Activated T-helper 1 cell treated with Interleukin-2 at 50 U/mL for 16 hours (primary cell): ENCODE measurements at places on chromosomes 12 and 14.

- no peak for DNase-seq
Observed at GRCh38 chr12:108633081-108633533, 587 bp downstream of the SELPLG start.

DNA sequence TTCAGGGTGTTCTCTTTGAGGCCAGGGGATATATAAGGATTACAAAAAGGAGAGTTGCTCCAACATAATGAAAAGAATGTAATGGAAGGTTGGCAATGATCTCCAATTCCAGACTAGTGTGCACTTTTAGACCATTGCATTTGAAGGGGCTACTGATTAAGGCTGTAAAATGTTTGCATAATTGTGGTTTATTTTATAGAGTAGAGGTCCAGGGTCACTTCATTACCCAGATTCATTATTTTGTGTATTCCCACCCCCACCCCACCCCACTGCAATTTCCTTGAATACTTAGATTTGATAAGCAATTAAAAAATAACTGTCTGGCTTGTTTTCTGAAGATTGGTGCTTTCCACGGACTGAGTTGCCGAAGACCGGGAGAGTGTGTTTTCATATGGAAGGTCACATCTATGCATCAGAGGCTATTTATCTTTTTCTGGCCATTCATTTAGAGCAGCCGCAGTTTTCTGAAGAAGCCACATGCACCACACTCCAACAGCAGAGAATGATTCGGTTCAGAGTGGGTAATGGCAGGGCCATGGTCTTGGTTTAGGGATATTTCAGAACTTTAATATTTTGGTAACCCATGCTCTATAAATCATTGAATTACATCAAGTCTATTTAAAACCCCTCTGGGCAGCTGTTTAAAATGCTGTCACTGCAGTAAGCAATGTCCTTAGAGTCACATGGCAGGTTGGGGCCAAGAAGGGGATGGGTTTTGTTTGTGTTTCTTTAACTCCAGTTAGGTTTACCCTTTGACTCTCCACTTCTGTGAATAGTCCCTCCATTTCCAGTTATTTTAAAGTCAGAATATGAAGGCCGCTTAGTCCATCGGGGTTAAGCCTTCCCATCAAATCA is 94.6 kb downstream of the TMEM30B start:
- no peak for DNase-seq

DNA sequence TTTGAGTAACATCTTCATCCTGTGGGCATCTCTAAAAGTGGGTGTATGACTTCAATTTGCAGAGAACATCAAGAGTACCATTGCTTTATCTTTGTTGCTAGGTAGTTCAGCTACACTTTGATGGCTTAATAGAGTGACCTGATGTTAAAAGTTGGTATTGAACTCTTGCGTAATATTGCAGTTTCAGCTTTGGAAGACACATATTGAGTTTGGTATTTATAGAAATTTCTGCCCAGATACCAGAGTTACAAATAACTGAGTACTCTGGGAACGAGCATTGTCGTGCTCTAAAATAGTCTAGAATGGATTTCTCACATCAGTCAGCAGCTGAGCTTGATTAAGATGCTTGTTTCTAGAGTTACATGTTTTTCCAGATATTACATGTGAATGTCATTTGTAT is 24.8 kb upstream of the AKAP5 start:
- no peak for DNase-seq

DNA sequence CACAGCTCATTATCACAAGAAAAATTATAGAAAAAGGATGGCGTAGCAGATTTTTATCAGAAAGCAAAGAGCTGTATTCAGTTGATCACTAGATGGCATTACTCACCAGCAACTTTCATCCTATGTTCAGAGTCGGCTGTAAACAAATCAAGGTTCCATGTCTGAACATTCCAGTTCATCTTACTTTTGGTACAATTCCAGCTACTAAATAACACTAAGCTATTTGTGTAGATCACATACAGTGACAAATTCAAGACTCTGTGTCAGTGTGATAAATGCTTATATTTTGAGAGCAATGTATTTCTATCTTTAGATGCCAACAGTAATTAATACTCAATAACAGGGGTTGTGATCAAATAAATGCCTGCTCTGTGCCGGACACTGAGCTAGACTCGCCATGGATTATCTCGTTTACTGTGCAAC is 30.1 kb downstream of the NRDE2 start:
- DNase-seq, result no peak

DNA sequence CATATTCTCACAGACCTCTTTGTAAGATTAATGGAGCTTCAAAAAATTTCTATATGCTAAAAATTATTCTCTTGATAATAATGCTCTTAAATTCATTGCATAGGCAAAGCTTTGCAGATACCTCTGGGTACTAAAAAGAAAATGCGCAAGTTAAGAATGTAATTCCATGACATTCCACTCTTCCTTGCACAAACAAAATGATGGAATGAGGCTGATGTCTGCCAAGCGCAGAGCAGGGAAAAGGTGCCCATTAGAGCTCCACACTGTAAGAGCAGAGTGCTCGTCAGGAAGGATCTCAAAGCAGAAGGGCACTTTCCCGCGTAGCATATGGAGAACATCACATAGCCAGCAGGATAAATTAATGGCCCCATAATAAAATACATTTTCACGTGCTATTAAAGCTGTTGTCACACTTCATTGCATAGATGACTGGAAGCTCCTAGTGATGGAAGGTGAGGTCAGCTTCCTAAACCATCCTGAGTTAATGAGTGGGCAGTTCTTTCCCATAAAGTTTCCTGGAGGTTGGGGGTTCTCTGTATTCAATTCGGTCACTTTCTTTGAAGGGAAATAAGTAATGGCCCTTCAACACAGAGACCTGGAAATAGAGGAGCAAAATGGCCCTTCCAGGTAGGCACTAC is 1058.9 kb downstream of the GALC start:
- no peak for DNase-seq

DNA sequence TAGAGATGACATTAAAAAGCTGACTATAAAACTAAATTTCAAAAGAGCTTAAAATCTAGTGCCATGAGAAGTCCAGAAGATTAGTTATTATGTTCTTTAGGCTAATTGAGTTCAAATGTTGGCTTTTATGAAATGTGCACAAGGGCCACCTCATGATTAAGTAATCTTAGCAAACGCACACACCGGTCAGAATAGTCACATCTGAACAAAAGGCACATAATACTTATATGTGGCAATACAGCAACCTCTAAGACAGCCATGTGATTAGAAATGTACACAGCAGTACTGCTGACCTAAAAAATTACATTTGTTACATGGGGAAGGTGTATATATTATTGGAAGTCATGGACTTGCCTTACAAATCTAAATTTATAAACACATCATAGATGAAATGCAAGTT is 344.7 kb upstream of the GARIN6 start:
- no peak for DNase-seq

GRCh38 chr12:5430641-5431603 is 986 bp upstream of the NTF3 start:
- DNase-seq, result no peak
